ENCODE measurements at places on chromosomes 6 and 20.

DNA sequence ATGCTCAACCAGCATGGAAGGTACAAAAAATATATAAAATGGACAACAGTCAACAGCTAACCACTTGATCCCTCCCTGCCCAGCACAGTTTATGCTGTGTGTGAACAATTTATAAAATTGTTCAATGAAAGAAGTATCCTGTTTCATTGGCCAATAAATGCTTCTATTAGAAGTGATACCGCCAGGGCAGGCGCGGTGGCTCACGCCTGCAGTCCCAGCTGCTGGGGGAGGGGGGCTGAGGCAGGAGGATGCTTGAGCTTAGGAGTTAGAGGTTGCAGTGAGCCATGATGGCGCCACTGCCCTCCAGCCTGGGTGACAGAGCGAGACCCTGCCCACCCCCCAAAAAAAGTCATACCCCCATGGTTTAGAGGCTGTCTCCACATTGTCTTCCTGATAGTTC lies 4.6 kb downstream of the AGPAT4 start:
- no peak for DNase-seq

- no peak for DNase-seq
These were observed 83.7 kb downstream of the MKKS start for GRCh38 chr20:10350188-10350842.

- DNase-seq, result no peak
These were observed 11.7 kb downstream of the LCA5 start for GRCh38 chr6:79525272-79526100.

- no peak for DNase-seq
These were observed 60.3 kb upstream of the TMEM181 start for GRCh38 chr6:158499601-158500000.

- DNase-seq, result no peak
These were observed 6.9 kb downstream of the NELFCD start for GRCh38 chr20:58987790-58988564.

DNA sequence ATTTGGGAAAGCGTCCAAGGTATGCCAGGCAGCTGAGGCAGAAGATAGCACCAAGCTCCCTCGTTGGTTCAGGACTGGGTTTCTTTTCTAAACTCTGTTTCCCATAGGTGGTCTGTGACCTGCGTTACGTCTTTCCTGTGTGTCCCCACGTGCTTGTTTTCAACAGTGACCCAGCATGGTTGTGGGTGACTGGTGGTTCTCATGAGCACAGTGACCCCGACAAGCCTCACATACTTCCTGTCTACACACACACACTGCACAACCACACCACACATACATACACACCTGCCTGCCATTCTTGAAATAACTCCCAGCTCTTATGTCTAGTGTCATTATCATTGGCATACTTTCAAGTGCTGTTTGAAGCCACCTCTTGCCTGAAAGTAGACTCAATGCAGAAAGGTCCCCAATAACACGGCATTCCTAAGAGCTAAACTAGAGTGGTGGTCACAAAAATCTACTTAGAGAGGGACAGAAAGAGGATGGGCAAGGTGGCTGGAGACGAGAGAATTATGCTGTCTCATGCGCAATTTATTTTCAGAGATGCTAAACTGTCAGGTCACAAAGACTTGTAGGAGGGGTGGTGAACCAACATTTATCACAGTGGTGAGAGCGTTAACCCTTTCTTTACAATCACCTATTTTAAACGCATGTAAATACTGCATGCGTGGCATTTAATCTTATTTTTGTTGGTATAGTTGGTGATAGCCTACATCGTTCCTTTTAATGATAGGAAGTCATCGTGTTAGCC lies 66.7 kb downstream of the GCNT2 start:
- no peak for DNase-seq

GRCh38 chr6:113697632-113698410 lies 159.3 kb upstream of the MARCKS start:
- peak; percentile 86 for DNase-seq

- DNase-seq, result no peak
These were observed 130.5 kb downstream of the MYB start for GRCh38 chr6:135311446-135312200.

- no peak for DNase-seq
These were observed 9.3 kb upstream of the FKBP1A start for GRCh38 chr20:1402149-1402548.

DNA sequence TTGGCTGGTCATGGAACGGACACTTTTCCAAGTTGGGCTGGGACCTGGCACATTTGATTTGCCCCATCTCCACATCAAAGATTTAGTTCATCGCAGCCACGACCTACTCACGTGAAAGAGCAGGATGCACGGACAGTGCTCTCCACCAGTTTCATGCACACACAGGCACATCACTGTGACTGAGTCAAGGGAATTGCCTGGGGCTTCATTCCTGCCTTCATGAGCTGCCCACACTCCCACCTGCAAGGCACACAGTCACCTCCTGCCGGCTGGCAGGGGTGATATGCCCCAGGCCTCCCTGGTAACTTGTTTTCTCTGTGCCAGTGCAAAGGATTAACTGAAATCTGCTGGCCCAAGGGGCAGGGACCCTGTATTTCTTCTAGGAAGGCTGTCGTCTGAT lies 23.3 kb upstream of the CST1 start:
- DNase-seq, result no peak

GRCh38 chr20:9051508-9051907 lies 17.4 kb upstream of the PLCB4 start:
- DNase-seq, result peak; percentile 93

GRCh38 chr20:12966468-12967085 lies 42.2 kb upstream of the SPTLC3 start:
- DNase-seq, result no peak

- no peak for DNase-seq
These were observed 61.1 kb upstream of the CCN6 start for GRCh38 chr6:111992851-111993250.

DNA sequence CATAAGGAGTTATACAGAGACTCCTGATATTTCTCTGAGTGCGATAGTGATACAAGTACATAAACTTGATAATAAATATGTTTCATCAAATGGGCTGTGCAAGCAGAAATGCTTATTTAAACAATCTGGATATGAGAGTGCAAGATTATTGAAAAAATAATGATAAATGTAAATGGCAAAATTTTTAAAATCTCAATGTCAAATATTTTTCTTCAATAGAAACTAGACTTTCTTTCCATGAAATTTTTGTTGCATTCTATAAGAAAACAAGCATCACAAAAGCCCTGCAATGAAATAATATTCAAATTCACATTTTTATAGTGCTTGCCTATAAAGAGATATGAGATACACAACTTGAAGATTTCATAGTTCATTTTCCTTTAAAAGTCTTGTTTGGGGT lies 2.7 kb downstream of the PACRG start:
- DNase-seq, result no peak

DNA sequence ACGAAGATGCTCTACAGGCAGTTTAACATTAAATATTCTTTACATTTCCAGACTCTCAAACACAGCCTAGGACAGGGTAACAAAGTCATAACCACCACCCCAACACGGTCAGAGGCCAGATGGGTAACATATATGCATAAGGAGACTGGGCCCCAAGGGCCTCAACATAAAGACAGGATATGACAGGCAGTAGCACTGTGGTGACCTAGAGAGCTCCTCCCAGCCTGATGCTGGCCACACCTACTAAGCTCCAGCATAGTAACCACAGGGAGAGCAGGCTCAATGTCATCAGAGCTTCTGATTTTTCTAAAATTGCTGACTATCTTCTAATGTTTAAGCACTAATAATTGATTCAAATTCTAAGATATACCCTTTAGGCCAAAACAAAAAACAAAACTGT lies 21.7 kb downstream of the SMLR1 start:
- DNase-seq, result no peak

All from BJ (cell line).